Heart left ventricle (tissue), 16 donors: ENCODE measurements at places on chromosomes 2 and 18. TPM values are rescaled to one million over a fixed set of nuclear protein-coding genes. Genes with fewer than 3 reads are reported as not detected.

The KLHL29 gene
- total RNA-seq, result 0.89 TPM

The CPS1 gene
- 1.2 TPM for total RNA-seq

The SF3B6 gene
- total RNA-seq, result 49.7 TPM

The GPATCH11 gene
- 9.4 TPM for total RNA-seq

The XDH gene
- total RNA-seq, result not detected

The SKOR2 gene
- total RNA-seq, result not detected

The TGFA gene
- total RNA-seq, result 0.56 TPM

The HOXD3 gene
- total RNA-seq, result 0.35 TPM

The DRC1 gene
- total RNA-seq, result not detected

The COL4A4 gene
- 9.7 TPM for total RNA-seq

The CCDC150 gene
- 1.3 TPM for total RNA-seq

The IGFBP5 gene
- 129 TPM for total RNA-seq

The TSPYL6 gene
- total RNA-seq, result not detected

The POU3F3 gene
- not detected for total RNA-seq

- peak overlapping the region; percentile 27 for H3K4me3 ChIP-seq
- no peaks in the 10 kb centered on the region for H3K27me3 ChIP-seq
- no peaks in the 10 kb centered on the region for H3K36me3 ChIP-seq
- peak; percentile 79 for DNase-seq
- H3K4me1 ChIP-seq, result peaks cover 27% of the 10 kb centered on the region
Measured at GRCh38 chr2:84881581-84882413, 913 bp upstream of the TRABD2A start.

- H3K27ac ChIP-seq, result no peak overlapping the region
- DNase-seq, result no peak
- H3K4me3 ChIP-seq, result no peak overlapping the region
- no peaks in the 10 kb centered on the region for H3K4me1 ChIP-seq
Measured at GRCh38 chr2:112150447-112150846, 12.3 kb downstream of the FBLN7 start.

GRCh38 chr2:180130403-180130802, 123.3 kb upstream of the CWC22 start:
- H3K4me1 ChIP-seq, result peaks cover 3% of the 10 kb centered on the region
- no peaks in the 10 kb centered on the region for H3K36me3 ChIP-seq
- H3K27ac ChIP-seq, result no peak overlapping the region
- DNase-seq, result no peak

GRCh38 chr2:233831011-233831721, 23.2 kb downstream of the HJURP start:
- DNase-seq, result no peak
- no peak overlapping the region for H3K4me3 ChIP-seq
- H3K27me3 ChIP-seq, result no peaks in the 10 kb centered on the region
- no peaks in the 10 kb centered on the region for H3K4me1 ChIP-seq
- no peak overlapping the region for H3K27ac ChIP-seq

DNA sequence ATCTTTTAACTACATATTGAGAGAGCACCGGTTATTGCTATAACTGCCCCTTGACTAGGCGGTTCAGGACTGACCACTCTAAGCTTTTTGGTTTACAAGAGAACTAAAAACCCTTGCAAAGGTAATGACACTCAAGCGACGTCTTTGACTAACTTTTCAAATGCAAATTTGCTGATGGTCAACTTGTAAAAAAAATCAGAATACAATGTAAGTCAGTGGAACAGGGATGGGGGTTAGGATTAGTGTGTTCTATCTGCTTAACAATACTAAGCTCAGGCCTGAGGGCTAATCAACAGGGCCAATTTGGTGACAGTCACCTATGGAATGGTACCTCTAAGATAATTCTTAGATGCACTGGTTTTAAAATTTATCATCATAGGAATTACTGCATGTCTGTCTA, 57.1 kb downstream of the ZAP70 start:
- no peak overlapping the region for H3K4me3 ChIP-seq
- H3K4me1 ChIP-seq, result no peaks in the 10 kb centered on the region
- no peak for DNase-seq
- H3K27ac ChIP-seq, result no peak overlapping the region
- peaks cover 72% of the 10 kb centered on the region for H3K36me3 ChIP-seq

- H3K4me3 ChIP-seq, result no peak overlapping the region
- H3K27me3 ChIP-seq, result no peaks in the 10 kb centered on the region
- peaks cover 23% of the 10 kb centered on the region for H3K4me1 ChIP-seq
- H3K36me3 ChIP-seq, result peaks cover 8% of the 10 kb centered on the region
- H3K27ac ChIP-seq, result no peak overlapping the region
Measured at GRCh38 chr2:187525163-187525900, 28.9 kb downstream of the TFPI start.

GRCh38 chr2:239316562-239317465, 84.0 kb downstream of the HDAC4 start:
- no peaks in the 10 kb centered on the region for H3K36me3 ChIP-seq
- peak overlapping the region; percentile 16 for H3K4me3 ChIP-seq
- peak overlapping the region; percentile 87 for H3K27ac ChIP-seq
- H3K4me1 ChIP-seq, result peaks cover 56% of the 10 kb centered on the region

GRCh38 chr2:200810252-200810997, 1.3 kb upstream of the BZW1 start:
- peak overlapping the region; percentile 99 for H3K27ac ChIP-seq
- peaks cover 24% of the 10 kb centered on the region for H3K36me3 ChIP-seq
- peak; percentile 23 for DNase-seq

GRCh38 chr2:206452242-206452641, 8.9 kb downstream of the ADAM23 start:
- H3K36me3 ChIP-seq, result no peaks in the 10 kb centered on the region
- peak overlapping the region; percentile 57 for H3K27ac ChIP-seq
- H3K27me3 ChIP-seq, result no peaks in the 10 kb centered on the region
- DNase-seq, result no peak

DNA sequence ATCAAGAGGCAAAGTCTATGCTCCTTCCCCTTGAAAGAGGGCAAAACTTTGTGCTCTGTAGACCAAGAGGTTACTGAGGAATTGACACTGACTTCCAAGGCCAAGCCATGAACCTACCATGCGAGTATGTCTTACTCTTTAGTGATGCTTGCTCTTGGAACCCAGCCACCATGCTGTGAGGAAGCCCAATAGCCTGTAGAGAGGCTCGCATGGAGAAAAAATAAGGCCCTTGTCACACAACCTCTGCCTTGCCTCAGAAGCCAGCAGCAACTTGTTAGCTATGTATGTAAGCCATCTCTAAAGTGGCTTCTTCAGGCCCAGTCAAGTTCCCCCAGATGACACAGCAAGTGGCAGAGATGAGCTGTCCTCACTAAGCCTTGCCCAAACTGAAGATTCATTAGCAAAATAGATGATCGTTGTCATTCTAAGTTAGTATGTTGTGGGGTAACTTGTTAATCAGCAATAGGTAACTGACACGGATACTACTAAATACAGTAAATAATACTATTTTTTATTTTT, 66.1 kb upstream of the RGPD5 start:
- no peaks in the 10 kb centered on the region for H3K27me3 ChIP-seq
- no peak overlapping the region for H3K4me3 ChIP-seq
- no peak for DNase-seq
- peaks cover 5% of the 10 kb centered on the region for H3K4me1 ChIP-seq
- H3K27ac ChIP-seq, result no peak overlapping the region
- H3K36me3 ChIP-seq, result no peaks in the 10 kb centered on the region

DNA sequence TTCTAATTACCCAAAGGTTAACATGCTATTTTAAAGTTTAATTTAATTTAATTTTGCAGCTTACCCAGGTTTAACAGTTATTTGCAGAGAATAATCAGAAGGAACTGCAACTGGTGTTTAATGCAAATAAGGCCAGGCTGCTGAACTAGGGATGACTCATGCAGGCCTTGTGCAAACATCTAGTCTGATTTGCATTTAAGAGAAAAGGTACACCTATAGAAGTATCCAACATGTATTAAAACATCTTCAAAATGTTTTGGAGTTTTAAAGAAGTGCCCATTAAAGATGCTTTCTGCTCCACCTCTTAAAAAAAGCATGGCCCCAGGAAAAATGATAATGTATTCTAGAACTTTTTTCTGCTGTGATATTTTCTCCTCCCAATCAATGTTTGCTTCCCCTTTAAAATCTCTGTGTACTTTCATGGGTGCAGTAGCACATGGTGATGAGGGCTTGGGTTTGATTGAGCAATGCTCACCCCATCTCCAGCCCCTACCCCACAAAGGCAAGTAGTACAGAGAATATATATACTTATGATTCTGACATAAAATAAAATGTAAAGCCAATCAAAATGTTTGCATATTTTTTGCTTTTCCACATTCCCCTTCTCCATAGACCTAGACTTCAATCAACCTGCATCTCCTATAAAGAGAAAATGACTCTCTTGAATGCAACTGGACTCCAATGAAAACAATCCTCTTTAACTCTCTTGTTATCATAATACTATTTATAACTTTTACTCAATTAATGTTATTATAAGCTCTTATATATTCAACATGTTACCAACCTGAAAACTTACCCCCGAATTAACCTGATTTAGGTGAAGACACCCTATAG, 54.1 kb downstream of the ATP8B1 start:
- DNase-seq, result no peak
- H3K4me1 ChIP-seq, result peaks cover 10% of the 10 kb centered on the region
- no peaks in the 10 kb centered on the region for H3K27me3 ChIP-seq
- no peaks in the 10 kb centered on the region for H3K36me3 ChIP-seq
- no peak overlapping the region for H3K4me3 ChIP-seq

- DNase-seq, result no peak
- H3K4me3 ChIP-seq, result no peak overlapping the region
Measured at GRCh38 chr2:16729335-16729734, 63.7 kb upstream of the CYRIA start.

- H3K4me1 ChIP-seq, result no peaks in the 10 kb centered on the region
- H3K4me3 ChIP-seq, result no peak overlapping the region
- no peak overlapping the region for H3K27ac ChIP-seq
- H3K27me3 ChIP-seq, result no peaks in the 10 kb centered on the region
Measured at GRCh38 chr2:15073664-15074063, 441.1 kb downstream of the LRATD1 start.

- H3K36me3 ChIP-seq, result no peaks in the 10 kb centered on the region
- no peak overlapping the region for H3K4me3 ChIP-seq
- H3K27me3 ChIP-seq, result no peaks in the 10 kb centered on the region
Measured at GRCh38 chr2:144996225-144996795, 476.4 kb upstream of the ZEB2 start.

- H3K36me3 ChIP-seq, result no peaks in the 10 kb centered on the region
- no peak for DNase-seq
- no peak overlapping the region for H3K4me3 ChIP-seq
- no peak overlapping the region for H3K27ac ChIP-seq
- no peaks in the 10 kb centered on the region for H3K4me1 ChIP-seq
- H3K27me3 ChIP-seq, result no peaks in the 10 kb centered on the region
Measured at GRCh38 chr2:96985181-96985945, 1.0 kb downstream of the FAM178B start.

- no peak overlapping the region for H3K4me3 ChIP-seq
- H3K4me1 ChIP-seq, result no peaks in the 10 kb centered on the region
Measured at GRCh38 chr2:171318463-171318934, 115.3 kb downstream of the METTL8 start.

DNA sequence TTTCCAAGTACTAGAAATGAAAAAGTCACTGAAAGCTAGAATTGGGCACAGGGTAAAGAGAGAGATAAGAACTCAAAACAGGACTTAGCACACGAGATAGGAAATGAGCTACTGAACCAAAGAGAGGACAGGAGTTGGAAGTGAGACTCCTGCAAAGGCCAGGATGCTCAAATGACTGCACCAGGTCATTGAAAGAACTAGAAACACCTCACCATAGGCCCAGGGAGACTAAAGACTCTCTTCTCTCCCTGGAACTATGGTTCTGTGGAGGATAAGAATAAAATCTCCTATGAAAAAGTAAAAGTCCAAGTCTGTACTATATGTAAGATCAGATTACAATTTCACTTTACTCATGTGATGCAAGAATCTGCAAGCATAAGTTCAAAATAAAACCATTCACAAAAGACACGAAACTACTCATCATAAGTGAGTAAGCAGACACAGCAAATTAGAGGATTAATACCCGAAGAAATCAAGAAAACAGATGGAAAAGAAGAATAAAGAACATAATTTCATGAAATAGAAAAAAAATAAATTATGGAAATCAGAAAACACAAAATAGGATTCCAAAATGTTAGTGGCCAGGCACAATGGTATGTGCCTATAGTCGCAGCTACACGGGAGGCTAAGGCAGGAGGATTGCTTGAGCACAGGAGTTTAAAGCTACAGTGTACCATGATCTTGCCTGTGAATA, 6.5 kb downstream of the NBAS start:
- DNase-seq, result no peak
- H3K4me1 ChIP-seq, result peaks cover 22% of the 10 kb centered on the region
- peaks cover 24% of the 10 kb centered on the region for H3K36me3 ChIP-seq
- no peaks in the 10 kb centered on the region for H3K27me3 ChIP-seq
- no peak overlapping the region for H3K27ac ChIP-seq

- H3K27ac ChIP-seq, result peak within 1 kb of the TSS; percentile 72
- peak; percentile 87 for DNase-seq
- no peaks in the 10 kb centered on the region for H3K36me3 ChIP-seq
- peaks cover 7% of the 10 kb centered on the region for H3K4me1 ChIP-seq
- H3K27me3 ChIP-seq, result no peaks in the 10 kb centered on the region
Measured at GRCh38 chr2:127106991-127107621, at the start of gene BIN1. BIN1 (minus strand) TSS chr2:127107154; CDS start chr2:127106943, 211 bp downstream.

GRCh38 chr2:230685178-230685577, 27.5 kb upstream of the CAB39 start:
- H3K27me3 ChIP-seq, result no peaks in the 10 kb centered on the region
- no peak overlapping the region for H3K4me3 ChIP-seq
- no peak for DNase-seq
- no peak overlapping the region for H3K27ac ChIP-seq
- H3K4me1 ChIP-seq, result peaks cover 1% of the 10 kb centered on the region

GRCh38 chr2:204027091-204027490, 90.5 kb downstream of the ICOS start:
- no peak overlapping the region for H3K27ac ChIP-seq
- no peaks in the 10 kb centered on the region for H3K36me3 ChIP-seq
- no peaks in the 10 kb centered on the region for H3K27me3 ChIP-seq
- H3K4me3 ChIP-seq, result no peak overlapping the region
- no peak for DNase-seq

DNA sequence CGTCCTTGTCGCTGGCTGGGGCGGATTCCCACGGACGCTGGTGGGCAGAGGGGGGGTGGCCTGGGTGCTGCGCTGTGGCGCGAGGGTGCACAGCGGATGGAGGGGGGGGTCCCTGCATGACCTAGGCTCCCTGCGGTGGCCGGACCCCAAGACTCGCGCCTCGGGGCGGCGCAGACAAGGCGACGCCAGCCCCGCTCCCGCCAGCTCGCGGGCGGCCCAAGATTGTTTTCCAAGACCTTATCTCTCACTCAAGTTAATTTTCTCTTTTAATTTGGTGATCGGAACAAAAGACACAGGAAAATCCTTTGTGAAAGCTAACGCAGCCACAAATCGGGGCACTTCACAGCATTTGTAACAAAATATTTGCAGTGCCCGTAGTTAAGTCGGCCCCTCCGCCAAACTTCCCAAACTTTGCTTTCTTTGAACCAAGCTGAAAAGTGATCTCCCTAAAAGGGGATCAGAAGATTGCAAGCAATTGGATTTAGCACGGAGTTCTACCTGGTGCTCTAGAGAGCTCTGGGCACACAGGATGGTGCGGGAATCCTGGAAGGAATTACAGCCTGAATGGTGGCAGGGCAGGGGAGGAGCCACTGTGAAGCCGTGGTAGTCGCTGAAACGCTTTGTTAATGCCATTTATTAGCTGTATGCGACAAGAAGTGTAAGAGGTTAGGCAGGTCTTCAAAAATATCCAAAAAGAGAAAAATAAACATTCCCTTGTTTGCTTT, 4.8 kb upstream of the ID2 start:
- H3K4me3 ChIP-seq, result peak overlapping the region; percentile 71
- H3K27me3 ChIP-seq, result no peaks in the 10 kb centered on the region
- peaks cover 41% of the 10 kb centered on the region for H3K4me1 ChIP-seq
- no peaks in the 10 kb centered on the region for H3K36me3 ChIP-seq
